ENCODE measurements at places on chromosomes 1 and 21. TPM values are rescaled to one million over a fixed set of nuclear protein-coding genes. Genes with fewer than 3 reads are reported as not detected.

Gene S100A7A
- not detected for total RNA-seq

Gene LCE1B
- not detected for total RNA-seq

Gene SFN
- 0.63 TPM for total RNA-seq

Gene GPR3
- total RNA-seq: 0.31 TPM

Gene TLCD4
- total RNA-seq: 7.8 TPM

Gene OR2M3
- 0.63 TPM for total RNA-seq

Gene DENND2D
- total RNA-seq: 0.94 TPM

Gene TOR1AIP1
- total RNA-seq: 25.7 TPM

Gene S100B
- 9.4 TPM for total RNA-seq

Gene LINGO4
- not detected for total RNA-seq

Gene SRRM1
- 108 TPM for total RNA-seq

Gene LCE1E
- total RNA-seq: not detected

Gene LYST
- total RNA-seq: 112 TPM
